CD4-positive, alpha-beta T cell treated with Interleukin-4 for 1 hour (primary cell): ENCODE measurements at places on chromosomes 2 and 18.

- no peak for DNase-seq
Observed at GRCh38 chr2:157180359-157180758, 77.1 kb upstream of the GALNT5 start.

GRCh38 chr18:433960-434359, 66.5 kb downstream of the COLEC12 start:
- DNase-seq: no peak

- DNase-seq: no peak
Observed at GRCh38 chr2:120453635-120453998, 107.7 kb downstream of the INHBB start.

DNA sequence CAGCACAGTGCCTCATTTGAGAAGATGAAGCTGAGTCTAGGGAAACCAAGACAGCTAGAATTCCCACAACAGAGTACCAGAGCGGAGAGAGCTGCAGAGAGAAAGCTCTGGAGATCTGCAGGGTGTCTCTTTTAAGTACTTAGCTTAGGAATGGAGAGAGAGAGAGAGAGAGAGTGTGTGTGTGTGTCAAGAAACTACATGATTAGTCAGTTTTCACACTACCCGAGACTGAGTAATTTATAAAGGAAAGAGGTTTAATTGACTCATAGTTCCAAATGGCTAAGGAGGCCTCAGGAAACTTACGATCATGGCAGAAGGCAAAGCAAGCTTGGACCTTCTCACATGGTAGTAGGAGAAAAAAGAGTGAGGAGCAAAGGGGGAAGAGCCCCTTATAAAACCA, 64.0 kb downstream of the HIBCH start:
- DNase-seq: no peak

DNA sequence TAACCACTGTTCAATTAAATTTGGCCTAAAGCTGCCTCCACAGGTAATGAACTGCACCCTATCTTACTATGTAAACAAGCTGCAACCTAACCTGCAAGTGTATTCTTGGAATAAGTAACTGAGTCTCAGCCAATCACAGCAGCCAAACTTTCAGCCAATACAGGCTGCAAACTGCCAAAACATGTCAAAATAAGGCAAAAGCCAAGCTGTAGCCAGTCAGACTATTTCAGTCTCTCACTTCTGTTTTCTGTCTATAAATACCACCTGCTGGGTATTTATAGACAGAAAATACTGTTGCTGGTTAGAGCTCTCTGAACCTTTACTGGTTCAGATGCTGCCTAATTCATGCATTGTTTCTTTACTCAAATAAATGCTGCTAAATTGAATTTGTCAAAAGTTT, 14.3 kb downstream of the C2orf76 start:
- peak; percentile 15 for DNase-seq

DNA sequence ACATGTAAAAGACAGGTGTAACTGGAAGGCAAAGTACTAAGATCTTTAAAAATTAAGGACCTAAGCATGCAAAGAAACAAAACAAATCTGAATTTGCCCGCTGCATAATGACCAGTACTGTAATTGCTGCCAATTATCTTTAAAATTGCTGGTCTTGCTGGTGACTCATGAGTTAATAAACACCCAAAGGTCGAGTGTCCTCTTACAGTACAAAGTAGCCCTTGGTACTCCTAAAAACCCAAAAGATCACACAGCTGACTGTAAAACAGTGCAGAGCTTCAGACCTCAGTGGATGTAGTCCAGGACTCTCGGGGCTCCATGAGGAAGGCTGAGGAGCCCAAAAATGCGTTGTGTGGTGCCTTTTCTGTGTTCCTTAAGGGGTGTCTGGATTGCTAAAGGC, 308.7 kb downstream of the CNTNAP5 start:
- DNase-seq: no peak

DNA sequence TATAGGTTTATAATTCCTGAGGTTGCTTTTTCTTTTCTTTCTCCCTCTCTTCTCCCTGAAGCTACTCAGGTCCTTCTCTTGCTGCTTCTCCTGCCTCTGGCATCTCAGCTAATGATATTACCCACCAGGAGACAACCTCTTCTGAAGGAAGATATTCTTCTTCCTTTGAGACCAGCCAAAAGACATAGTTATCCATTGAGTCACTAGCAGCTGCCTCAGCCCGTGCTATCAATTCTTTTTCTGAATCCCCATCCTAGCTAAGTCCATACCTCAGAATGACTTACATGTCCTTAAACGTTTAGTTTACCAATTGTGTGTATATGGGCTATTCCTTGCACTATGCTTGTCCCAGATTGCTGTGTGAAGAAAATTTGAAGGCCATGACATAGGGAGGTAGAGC, 25.0 kb upstream of the RNF103 start:
- DNase-seq: no peak

DNA sequence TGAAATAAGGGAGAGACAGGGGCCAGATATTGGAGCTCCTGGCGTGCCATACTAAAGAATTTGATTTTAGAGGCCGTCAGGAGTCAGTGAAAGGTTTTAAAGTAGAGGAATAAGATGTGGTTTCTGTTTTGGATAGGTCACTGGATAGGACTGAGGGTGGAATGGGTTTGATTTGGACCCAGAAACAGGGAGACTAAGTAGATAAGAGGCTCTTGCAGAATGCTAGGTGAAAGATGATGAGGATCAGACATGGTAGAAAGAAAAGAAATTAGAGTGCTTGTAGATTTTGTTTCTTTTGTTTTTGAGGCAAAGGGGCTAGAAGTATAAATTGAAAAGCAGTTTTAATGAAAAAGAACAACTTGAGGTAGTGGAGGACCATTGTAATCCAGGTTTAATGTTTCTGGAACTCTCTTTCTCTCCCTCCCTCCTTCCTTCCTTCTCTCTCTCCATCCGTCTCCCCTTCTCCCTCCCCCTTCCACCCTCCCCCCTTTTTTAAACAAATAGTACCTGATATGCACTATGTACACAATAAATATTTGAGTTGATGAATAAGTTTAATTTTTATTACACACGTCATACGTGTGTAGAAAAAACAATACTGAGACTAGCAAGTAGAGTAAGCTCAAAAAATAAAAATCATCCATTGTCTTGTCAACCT, 1.9 kb downstream of the NDUFV2 start:
- DNase-seq: no peak

DNA sequence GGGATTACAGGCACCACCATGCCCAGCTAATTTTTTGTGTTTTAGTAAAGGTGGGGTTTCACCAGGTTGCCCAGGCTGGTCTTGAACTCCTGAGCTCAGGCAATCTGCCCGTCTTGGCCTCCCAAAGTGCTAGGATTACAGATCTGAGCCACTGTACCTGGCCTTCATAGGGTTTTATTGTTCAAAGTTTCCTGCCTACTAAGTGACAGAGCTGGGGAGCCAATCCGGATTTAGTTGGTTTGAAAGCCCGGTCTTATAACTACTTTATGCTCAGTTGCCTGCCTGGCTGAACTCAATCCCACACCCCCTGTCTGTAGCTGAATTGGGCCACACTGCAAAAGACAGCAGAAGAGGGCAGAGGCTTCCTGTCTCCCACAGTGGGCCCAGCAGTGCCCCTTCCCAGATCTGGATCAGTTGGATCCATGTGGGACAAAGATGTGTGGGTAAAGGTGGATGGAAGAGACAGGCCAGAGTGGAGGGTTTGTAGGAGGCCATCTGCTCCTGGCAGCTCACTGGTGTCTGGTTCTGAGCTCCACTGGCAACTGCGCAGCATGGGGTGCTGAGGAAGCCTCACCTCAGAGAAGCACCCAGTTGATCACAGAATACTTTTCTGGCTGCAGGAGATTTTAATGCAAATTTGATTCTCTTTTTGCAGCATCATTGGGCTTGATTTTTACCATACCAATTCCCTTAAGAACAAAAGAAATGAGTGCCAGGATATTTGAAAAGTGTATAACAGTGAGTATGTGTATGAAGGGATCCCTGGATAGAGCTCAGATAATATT, 144.9 kb downstream of the DDX1 start:
- DNase-seq: no peak

- DNase-seq: no peak
Observed at GRCh38 chr2:241228860-241229516, 40.5 kb downstream of the ANO7 start.

GRCh38 chr2:136323195-136323594, 205.2 kb upstream of the CXCR4 start:
- DNase-seq: no peak

GRCh38 chr2:150060341-150060740, 427.1 kb downstream of the RND3 start:
- DNase-seq: no peak

DNA sequence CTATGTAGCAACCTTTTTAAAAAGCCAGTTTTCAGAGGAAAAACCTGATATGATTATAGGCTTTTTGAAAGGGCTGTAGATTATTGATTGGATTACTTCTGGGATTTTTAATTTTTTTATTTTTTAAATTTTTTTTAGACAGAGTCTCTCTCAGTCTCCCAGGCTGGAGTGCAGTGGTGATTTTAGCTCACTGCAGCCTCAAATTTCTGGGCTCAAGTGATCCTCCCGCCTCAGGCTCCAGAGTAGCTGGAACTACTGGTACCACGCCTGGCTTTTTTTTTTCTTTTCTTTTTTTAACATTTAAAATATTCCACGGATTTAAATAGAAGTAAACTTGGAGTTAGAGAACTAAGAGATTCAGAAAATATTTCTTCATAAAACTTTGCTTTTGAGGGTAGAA, 1.2 kb downstream of the MRPL19 start:
- DNase-seq: no peak

DNA sequence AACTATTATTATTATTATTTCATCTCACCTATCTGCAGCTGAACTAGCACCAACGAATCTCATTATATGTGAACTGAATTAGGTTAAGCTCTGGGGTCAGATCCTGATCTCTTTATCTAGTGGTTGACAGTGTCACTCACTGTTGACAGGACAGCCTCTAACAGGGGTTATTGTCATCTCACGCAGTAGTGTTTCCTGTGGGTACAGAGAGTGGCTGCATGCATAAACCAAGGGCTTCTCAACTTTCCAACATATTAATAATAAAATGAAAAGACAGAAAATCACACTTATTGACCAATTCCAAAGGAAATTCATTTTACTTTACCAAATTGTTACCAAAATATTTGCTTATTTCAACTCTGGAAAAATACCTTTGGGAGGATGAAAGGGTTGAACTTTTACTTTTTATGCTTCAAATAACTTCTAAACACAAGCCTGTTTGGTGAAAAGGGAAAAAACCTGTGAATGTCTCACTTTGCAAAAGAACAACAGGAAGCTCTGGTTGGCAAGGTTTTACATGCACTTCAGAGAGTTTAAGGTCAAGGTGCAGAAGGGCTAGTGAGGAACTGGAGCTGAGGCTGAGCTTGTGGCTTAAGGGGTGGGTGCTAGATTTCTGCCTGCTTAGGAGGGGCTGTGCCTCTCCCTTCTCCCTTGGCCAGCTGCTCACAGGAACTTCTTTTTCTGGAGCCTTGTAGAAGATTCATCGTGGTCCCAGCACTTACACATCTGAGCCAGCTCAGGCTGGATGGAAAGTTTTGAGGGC, 72.6 kb downstream of the CTAGE1 start:
- DNase-seq: peak; percentile 58

GRCh38 chr2:238954841-238955591, 107.1 kb downstream of the TWIST2 start:
- no peak for DNase-seq

- no peak for DNase-seq
Observed at GRCh38 chr2:71930049-71930681, 217.5 kb downstream of the CYP26B1 start.
